CD4-positive, alpha-beta T cell treated with Interleukin-4 for 4 hours (primary cell): ENCODE measurements at places on chromosomes 2 and 18.
A peak's percentile ranks its signal among the peaks of the same experiment; 100 is the strongest.

GRCh38 chr2:10036095-10036884 is 7.1 kb upstream of the KLF11 start:
- DNase-seq, result peak; percentile 65

GRCh38 chr2:182432051-182432450 is 5.2 kb upstream of the PDE1A start:
- no peak for DNase-seq

- DNase-seq, result no peak
Measured at GRCh38 chr2:46780801-46781445, 134.7 kb downstream of the MCFD2 start.

DNA sequence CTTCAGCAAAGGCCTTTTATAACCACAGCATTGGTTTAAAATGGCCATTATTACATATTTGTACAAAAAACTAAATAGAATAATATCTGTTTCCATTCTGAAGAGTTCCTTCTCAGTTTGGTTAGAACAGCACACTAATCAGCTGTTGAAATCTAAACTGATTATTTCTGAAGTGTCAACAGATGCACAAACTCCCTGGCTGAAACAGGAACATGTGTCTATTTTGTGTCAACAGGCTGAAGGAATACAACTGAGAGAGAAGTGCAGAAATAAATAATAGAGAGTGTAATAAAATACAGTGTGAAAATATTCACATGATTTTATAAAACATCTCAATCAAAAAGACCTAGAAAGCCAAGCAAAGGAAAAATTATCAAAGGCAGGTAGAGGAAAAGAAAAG is 29.7 kb downstream of the IKZF2 start:
- no peak for DNase-seq

DNA sequence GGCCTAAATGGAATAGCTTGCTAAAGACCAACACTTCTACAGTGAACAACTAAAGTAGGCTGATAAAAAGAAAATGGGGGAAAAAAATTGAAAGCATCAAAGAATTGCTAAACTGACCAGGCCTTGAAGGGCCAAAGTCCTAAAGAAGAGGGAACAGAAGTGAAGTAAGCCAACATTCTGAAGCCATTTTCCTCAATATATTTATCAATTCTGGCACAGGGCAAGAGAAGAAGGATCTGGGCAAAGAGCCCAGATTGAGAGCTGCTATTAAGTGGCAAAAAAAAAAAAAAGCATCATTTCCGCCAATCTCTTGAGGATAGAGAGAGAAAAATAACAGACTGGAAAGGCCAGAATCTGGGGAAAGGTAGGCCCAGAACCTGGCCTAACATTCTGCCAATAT is 25.7 kb downstream of the FANCL start:
- no peak for DNase-seq

- no peak for DNase-seq
Measured at GRCh38 chr2:215526341-215526740, 90.5 kb upstream of the FN1 start.

GRCh38 chr2:108533832-108534583 is at the start of gene LIMS1:
TSS of gene LIMS1 (plus strand) at chr2:108534470. CDS start at chr2:108534563, 93 bp downstream.
- peak; percentile 82 for DNase-seq

GRCh38 chr2:13050764-13051163 is 334.0 kb downstream of the TRIB2 start:
- DNase-seq, result no peak

DNA sequence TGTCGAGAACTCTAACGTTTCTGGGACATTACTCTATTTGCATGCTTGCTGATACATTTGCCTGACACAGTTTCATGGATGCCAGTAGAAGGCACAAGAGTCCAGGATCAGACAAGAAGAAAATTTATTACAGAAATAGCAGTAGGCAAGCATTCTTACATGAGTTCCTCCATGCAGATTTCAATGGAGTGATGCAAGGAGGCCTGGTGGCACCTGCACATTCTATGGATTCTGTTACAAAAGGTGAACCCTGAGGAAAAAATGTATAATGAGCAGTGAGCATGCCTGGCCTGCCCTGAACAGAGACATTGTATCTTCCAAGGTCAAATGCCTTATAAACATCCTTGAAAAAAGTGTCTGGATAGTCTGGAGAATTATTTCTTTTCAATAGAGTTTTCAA is 142.9 kb downstream of the DSEL start:
- no peak for DNase-seq

- no peak for DNase-seq
Measured at GRCh38 chr2:119683713-119684443, 4.9 kb downstream of the TMEM177 start.

DNA sequence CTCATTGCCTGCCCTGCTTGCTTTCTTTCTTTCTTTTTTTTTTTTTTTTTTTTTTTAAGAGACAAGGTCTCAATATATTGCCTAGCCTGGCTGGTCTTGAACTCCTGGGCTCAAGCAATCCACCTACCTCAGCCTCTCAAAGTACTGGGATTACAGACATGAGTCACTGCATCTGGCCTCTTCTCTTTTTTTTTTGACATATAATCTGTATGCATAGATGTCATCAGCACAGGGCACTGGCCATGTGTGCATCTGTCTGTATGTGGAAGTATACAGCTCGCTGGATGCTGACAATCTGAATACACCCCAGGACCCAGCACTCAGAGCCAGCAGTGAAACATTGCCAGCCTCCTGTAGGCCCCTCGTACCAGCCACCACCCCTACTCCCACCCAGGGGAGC is 49.5 kb downstream of the TFCP2L1 start:
- DNase-seq, result no peak

DNA sequence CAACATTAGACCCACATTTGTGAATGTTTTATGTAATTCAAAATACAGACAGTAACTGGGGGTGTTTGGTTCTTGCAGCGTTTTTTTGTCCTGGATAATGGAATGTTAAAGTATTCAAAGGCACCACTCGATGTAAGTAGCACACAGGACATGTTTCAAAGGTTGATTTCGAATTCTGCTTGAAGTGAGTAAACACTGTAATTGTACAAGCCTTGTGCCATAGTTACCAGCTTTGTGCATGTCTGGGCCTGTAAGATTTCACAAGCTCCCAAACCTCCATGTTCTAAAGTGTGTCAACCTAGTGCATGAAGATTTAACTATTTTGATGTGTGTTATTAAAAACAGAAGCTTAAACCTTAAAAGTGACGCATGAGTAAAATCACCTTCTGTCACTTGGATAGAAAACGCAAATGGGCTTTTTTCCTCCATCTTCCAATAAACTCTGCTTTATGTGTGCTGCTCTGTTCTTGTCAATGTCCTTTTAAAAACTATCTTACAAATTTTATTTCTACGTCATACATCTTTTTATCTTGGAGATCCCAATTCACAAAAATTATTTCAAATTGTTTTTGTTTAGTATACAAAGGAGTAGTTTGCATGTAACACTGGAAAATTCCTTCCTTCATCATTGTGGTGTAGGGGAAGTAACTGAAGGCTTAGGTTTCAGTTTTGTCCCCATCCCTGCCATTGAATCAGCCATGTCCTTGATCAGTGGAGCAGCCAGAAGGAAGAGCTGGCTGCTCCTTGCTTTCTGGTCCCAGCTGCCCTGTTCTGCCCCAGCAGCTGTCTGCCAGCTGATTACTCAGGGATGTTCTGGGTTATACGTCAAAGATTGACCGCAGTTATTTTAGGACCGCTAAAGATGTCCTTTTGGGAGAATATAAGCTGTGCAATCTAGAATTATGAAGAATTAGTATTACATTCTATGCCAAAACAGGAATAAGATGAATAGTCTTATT is 119.2 kb downstream of the PRKRA start:
- no peak for DNase-seq

DNA sequence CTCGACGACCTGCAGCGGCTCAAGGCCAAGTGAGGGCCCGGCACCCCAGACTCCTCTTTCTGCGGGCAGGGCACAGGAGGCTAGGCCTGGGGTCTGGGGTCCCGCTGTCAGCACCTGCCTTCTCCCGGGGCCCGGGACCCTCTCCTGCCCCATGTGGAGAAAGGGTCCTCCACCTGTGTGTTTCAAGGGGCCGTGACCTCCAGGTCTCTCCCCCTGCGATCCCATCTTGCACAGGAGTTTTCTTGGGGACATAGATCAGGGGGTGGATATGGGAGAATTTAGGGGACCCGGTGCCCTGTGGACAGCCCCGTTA is 791 bp downstream of the DES start:
- DNase-seq, result no peak

DNA sequence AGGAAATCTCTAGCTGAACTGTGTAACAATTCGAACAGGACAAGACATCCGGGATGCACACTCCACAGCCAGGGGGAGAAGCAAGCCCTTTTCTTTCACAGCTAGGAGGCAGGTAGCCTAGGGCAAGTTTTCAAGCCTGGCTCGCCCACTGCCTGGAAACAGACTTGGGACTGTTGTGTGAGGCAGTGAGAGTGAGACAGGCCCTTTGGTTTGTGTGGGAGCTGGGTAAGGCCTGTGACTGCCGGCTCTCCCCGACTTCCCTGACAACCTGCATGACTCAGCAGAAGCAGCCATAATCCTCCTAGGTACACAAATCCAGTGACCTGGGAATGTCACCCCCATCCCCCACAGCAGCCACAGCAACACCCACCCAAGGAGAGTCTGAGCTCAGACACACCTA is 179.7 kb downstream of the WDPCP start:
- DNase-seq, result no peak

- DNase-seq, result no peak
Measured at GRCh38 chr2:207847807-207848544, 78.3 kb upstream of the FZD5 start.

GRCh38 chr2:46981662-46982350 is 66.2 kb upstream of the MCFD2 start:
- no peak for DNase-seq

DNA sequence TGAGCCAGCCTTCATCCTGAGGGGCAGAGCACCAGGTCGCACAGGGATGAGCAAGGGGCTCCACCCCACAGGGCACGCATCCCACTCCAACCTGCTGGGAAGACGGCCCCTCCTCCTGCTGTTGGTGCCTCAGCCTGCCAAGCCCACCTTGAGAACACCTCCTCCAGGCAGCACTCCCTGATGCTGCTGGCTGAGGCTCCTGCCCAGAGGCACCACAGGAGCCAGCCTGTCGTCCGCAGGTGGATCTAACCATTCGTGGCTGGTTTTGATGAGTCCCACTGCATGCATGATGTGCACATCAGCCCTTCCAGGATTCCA is 58.4 kb downstream of the BIN1 start:
- no peak for DNase-seq

- no peak for DNase-seq
Measured at GRCh38 chr2:64219149-64219548, 74.9 kb upstream of the PELI1 start.

DNA sequence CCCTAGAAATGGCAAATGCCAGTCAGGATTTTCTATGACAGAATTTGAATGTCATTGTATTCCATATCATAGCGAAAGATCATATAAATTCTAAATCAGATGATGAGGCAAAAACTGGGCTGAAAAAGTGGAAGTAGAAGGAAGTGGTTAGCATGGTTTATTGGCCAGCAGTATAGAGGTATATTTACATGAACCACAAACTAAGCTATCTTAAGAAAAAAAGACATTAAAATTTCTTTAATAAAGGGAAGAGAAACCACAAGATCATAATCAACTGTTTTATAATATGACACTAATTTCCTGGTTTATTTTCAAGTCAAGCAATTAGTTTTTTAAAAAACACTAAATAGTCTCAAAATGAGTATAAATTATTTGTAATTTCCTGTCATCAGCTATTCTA is 123.2 kb upstream of the LRP1B start:
- DNase-seq, result no peak

DNA sequence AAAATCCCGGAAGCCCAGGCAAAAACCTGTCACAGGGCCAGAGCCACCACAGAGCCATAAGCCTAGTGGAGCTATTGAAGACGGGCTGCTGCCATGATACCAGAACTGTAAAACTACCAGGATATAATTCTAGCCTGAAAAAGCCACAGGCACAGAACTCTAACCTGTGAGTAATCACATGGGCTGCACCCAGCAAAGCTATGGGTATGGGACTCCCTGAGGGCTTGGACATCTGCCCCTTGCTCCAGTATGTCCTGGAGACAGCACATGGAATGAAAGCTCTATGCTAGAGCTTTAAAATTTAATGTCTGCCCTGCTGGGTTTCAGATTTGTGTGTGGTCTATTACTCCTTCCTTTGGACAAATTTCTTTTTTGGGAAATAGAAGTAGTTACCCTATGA is 2183.6 kb upstream of the CELF4 start:
- DNase-seq, result no peak

GRCh38 chr18:10381951-10382350 is 72.5 kb upstream of the APCDD1 start:
- DNase-seq, result no peak

DNA sequence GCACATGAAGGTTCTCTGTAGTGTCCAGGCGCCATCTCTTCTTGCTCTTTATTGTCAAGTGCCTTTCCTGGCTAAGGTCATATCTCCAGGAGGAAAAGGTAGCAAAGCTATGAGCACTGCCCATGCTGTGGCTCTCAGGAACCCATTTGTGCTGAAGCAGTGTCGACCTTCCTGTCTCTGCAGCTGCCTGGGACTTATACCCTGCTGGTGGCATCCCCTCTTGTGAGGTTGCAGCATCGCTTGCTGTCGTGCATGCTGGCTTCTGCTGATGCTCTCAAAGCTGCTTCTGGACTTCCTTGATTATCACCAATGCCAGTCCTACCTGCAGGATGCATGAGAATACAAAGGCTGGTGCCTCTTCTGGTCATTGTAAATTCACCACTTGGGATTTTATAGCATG is 22.1 kb upstream of the PTPN2 start:
- DNase-seq, result no peak

- DNase-seq, result no peak
Measured at GRCh38 chr2:88999365-88999764, 307.9 kb downstream of the RPIA start.

GRCh38 chr2:212299333-212299732 is 239.3 kb downstream of the ERBB4 start:
- DNase-seq, result no peak

- no peak for DNase-seq
Measured at GRCh38 chr18:1371724-1372123, 467.1 kb downstream of the ADCYAP1 start.

DNA sequence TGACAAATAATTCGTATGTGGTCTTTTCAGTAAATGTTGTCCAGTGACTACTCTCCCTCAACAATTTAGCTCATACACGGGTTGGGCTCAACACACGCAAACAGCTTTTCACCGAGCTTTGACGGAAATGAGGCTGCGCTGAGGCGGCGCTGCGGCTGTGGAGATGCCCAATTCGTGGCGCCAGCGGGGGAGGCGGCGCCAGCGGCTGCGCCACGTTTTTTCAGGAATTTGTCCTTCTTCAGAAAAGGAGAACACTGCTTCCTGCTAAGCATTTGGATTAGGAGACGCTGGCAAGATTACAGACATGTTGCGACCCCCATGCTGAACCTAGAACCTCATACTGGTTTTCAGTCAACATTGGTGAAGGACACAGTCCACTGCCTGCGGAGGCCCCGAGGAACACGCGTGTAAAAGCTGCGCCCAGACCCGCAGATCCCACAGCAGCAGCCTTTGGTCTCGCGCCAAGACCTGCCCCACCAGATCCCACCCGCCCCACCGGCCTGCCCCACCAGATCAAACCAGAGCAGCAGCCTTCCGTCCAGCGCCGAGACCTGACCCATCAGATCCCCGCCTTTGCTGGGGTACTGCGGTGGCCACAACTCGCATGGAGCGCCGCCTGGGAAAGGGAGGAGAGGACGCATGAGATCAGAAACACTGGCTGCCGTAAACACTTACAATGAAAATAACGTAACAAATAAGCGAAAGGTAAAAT is 173.8 kb downstream of the TMEM18 start:
- DNase-seq, result no peak

- no peak for DNase-seq
Measured at GRCh38 chr18:5941890-5942289, 46.6 kb upstream of the TMEM200C start.

- peak; percentile 71 for DNase-seq
Measured at GRCh38 chr2:11829947-11830707, 83.7 kb downstream of the LPIN1 start.
